ENCODE measurements at places on chromosomes 3 and 15.

GRCh38 chr15:61654002-61654740, 406.1 kb downstream of the VPS13C start:
- no peak for DNase-seq

DNA sequence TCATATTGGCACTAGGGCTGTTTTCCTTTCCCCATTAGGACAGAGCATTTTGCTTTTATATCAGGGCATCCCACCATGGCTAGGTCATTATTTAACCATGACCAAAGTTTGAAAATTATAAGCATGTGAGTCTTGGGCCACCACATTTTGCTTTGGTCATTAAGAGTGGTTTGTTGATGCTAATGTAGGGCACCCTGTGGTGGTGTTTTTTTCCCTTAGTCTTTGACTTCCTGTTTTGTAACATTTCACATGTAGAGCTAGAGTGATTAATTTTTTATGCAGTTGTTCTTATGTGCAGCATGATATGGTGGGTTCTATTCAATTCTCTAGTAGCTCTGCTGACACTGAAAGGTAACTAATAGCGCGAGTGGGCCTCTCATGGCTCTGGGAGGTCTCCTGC, 249.6 kb upstream of the ROBO1 start:
- DNase-seq, result no peak

DNA sequence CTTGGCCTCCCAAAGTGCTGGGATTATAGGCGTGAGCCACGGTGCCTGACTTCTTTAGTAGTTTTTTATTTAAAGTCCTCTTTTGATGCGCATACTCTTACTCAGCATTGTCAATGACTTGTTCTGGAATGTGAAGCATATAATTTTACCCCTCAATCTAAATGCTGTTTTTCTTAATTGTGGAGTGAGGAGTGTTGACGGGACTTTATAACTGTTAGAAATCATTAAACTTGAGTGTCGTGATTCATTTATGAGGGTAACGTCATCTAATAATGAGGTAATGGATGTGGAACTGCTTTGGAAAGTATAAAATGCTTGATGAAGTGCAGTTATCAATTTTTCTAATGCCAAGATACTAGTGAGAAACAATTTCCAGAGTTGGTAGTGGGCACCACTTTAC, 48.3 kb downstream of the PLS1 start:
- no peak for DNase-seq

DNA sequence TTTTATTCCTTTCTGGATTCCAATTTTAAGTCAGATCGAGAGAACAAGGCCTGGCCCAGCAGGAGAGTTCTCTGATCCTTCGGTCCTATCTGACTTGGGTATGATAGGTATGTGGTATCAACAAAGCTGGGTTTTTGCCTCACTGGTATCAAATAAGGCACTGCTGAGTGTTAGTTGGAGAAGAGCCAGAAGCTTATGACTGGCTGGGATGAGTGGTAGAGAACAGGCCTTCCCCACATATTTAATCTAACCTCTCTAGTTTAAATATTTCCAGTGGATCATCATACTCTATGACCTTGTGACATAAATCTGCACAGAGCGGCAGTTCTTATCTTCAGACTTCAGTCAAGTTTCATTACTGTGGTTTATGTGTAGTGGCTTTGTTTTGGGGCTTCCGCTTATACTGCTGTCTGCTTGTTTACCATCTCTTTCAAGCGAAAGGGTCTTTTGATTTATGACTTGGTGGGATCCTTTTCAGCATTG, 164.5 kb downstream of the PTPRG start:
- no peak for DNase-seq

Data from activated CD4-positive, alpha-beta T cell treated with anti-CD3 and anti-CD28 coated beads for 1 hour (primary cell).